ENCODE measurements at places on chromosomes 5 and 9.

DNA sequence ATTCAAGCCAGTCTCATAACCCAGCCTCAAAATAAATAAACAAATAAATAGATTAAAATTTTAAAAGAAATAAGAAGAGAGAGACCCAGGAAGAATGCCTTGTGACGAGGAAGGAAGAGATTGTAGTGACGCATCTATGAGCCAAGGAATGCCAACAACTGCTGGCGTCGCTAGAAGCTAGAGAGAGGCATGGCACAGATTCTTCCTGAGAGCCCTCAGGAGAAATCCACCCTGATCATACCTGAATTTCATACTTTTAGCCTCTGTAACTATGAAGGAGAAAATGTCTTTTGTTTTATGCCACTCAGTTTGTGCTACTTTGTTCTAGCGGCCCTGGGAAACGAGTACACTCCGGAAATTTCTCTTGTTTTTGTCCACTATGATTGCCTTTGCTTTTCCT lies 103.9 kb downstream of the C9orf50 start:
- DNase-seq = no peak

DNA sequence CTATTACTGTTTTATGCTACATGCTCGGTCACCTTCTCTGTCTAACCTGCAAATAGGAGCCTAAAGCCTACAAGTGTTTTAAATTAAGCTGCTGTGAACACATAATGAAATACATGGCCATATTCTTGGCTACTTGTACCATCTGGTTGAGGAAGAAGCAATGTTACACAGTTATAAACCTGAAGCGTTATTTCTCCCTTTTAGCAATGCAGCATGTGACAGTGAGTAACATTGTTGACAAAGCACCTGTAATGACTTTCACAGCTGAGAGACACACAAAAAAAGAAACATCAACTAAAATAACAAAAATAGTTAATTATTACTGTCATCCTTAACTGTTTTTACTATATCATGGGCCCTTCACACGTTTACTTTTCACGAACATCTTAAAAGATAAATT lies 146.9 kb downstream of the RORB start:
- DNase-seq = no peak

GRCh38 chr5:160181965-160182622 lies 47.2 kb upstream of the FABP6 start:
- DNase-seq = no peak

- DNase-seq = no peak
These were observed 454.6 kb upstream of the CD180 start for GRCh38 chr5:67651180-67651579.

DNA sequence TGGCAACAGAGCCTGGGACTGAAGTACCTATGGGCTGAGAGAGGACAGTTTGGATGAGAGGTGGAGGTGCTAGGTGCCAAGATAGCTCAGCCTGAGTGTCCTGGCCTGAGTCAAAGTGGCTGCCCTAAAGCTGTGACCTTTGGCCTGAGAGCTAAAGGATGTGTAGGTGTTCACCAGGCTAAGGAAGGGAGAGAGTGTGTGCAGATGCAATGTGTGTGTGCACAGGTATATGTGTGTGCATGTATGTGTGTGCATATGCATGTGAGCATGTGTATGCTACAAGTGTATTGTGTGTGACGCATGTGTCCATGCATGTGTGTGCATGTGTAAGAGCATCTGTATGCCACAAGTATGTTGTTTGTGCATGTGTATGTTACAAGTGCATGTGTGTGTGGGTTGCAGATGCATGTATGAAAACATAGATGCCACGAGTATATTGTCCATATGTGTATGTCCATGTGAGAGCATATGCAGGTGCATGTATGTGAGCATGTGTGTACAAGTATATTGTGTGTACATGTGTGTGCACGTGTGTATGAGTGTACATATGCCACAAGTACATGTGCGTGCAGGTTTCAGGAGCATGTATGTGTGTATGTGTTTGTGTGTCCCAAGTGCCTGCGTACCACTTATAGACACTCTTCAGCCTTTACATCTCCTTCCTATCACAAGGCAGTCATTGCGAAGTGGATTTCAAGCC lies 102.6 kb downstream of the SH3TC2 start:
- no peak for DNase-seq

DNA sequence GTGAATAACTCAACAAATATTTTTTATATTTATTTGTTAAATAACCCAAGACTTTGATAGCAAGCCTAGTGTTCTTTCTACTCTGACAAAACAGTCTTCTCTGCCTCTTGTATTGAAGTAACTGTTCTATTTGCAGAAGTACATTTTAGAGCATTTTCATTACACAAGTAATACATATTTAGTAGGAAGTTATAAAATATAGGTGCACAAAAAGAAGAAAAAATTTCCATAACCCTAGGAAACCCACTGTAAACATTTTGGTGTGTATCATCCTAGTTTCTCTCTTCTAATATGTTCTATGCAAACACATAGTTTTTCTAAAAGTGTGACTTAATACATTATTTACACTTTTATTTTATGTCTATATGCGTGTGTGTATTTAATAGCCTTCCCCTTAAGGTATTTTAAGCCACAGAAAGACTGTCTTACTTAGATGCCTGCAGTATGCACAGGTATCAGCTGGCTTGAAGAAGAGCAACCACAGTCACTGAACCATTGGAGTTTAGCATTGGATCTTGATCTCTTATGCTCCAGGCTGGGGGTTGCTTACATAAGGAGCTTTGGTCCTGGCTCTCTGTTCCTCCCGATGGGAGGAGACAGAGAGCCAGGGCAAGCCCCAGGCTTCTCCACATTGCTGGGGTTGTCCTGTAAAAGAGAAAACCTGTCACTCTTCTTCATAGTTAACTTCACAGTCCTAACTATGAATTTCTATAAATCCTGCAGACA lies 3.8 kb downstream of the SELENOP start:
- DNase-seq = no peak

- DNase-seq = no peak
These were observed 30.4 kb downstream of the TBC1D2 start for GRCh38 chr9:98225015-98225442.

DNA sequence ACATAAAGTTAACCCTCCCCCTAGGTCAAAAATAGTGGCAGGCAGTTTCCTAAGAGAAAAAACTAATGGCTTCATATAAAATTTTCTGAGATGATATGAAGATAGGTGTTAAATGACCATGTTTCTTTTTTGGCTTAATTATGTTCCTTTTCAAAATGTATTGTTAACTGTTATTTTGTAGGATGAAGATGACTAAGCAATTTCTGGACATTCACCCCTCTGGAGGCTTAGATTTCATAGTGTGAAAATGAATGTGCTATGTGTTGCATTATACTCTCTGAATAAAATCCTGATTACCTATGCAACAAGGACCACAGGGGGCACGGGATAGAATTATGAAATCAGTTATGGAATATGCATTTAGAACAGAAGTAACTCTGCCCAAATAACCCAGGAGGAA lies 233.5 kb downstream of the MRPS30 start:
- DNase-seq = no peak

DNA sequence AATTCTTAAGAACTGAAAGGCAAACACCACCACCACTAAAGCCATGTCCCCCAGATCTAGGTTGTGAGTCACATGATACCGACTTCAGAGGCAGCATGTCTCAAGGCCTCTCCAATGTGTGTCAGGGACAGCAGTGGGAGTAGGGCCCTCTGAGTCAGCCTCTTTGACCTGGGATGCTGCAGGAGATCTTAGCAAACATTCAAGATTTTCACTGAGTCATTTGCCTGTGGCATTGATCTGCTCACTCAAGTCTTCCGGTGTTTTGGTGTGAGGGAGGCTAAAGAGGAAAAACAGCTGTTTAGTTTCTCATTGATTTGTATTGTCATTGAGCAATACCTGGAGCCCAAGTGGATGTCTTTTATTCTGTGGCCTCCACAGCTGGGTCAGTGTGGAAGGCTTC lies 36.1 kb downstream of the TMC1 start:
- DNase-seq = no peak

DNA sequence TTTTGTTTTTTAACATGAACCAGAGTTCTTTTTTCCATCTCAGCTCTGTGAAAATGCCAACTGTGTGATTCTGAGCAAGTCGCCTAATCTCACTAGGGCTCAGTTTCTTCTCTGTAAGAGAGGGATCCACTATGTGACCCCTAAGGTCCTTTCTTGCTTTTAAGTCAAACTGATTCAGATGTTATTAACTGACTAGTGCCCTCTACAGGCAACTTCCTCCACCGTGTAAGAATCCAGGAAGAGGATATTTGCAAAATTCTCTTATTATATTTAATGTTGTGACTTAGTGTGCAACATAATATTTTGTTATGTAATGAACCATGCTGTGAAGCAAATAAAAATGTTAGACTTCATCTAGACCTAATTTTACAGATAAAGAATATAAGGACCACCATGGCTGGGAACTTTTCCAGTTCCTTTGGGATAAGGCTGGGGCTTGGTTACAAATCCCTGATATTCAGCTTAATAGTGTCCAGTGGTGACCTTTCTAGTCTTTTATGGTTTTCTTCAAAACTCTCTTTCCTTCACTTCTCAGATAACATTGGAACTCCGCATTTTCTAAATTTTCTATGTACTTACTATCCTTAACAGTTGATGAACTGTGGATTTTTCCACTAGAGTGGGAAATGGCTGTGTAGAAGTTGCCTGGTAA lies 244.7 kb downstream of the PIK3R1 start:
- no peak for DNase-seq

- no peak for DNase-seq
These were observed 54.2 kb downstream of the C9orf50 start for GRCh38 chr9:129566563-129567266.

GRCh38 chr9:116320290-116320689 lies 166.7 kb downstream of the PAPPA start:
- DNase-seq = no peak

- no peak for DNase-seq
These were observed 975 bp downstream of the OCLN start for GRCh38 chr5:69493396-69494133.

GRCh38 chr5:34474573-34475021 lies 181.5 kb upstream of the RAI14 start:
- DNase-seq = no peak

DNA sequence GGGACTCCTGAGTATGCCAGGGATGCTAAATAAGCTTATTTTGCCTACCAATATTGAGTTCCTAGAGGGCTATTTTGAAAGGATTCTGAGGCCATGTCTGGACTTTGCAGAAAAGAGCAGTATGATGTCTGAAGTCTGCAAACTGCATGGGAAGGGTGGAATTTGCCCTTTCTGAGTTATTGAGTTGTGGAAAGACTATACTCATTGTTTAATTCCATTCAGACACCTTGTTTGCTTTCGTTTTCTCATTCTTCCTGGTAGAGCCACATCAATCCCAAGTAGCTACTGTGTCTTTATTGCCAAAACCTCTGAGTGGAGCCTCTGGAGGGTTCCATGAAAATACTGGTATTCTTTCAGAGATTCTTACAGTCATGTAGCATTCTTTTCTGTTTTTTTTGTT lies 50.9 kb upstream of the PPP1R2B start:
- no peak for DNase-seq

DNA sequence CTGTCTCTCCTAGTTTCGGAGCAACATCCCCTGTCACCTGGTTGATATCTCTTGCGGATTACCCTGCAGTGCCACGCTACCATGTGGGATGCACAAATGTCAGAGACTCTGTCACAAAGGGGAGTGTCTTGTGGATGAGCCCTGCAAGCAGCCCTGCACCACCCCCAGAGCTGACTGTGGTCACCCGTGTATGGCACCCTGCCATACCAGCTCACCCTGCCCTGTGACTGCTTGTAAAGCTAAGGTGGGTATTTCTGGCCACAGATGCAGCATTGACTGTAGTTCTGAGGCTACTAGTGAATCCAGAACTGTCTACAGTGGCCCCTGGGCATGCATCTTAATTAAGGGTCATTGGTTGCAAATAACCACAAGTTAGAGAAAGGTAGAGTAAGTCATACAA lies 50.8 kb downstream of the AQP7 start:
- no peak for DNase-seq

Data from CD8-positive, alpha-beta memory T cell (primary cell).